ENCODE measurements at places on chromosomes 13 and 19.

DNA sequence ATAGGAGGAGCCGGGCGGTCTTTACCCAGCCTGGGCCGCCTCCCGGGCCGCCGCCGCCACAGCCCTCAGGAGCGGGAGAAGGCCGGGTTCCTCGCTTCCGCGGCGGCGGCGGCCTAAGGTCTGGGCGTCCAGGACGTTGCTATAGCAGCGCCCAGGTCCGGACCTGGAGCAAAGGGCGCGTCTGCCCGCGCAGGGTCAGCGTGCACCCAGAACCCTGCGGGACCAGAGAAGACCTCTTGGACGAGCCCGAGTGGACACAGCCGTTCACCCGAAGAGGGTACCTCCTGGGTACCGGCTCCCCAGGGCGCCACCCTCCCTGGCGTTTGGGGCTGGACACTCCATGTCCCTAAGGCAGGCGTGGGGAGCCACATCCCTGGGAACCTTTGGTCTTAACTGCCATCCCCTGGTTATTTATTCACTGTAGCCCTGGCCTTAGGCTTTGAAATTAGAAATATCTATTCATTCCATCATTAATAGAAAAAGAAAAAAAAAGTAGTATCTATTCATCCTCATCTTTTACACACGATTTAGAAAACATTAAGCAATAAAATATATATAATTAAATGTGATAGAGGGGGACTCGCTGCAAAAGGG is 2.4 kb downstream of the DZIP1 start:
- no peak for DNase-seq

DNA sequence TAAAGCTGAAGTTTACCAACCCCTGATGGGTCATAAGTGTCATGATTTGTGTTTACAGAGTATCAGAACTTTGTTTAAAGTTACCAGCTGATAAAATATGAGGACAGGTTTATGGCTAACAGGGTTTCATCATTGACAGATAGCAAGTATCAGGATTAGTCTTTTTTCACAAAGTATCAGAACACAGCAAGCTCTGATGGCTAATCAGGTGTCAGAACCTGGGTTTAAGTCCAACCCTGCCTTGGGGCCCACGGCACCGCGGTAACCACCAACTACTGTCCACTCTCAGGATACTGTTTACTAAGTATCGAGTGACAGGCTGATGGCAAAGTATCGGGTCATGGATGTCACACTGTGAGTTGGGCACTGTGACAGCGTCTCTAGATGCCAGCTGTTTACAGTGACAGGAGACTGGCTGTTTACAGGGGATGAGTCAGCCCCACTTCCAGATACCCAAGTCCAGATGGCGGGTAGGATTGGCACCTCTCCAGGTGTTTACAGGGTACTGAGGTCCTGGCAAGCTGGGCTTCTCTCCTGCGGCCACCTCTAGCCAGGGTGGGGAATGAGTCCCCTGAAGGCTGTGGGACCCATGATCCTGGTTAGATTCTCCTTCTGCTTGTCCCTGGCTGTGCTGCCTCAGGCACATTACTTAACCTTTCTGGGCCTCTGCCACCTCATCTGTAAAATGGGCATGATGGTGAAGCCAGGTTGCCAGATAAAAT is 21.8 kb downstream of the ARRDC2 start:
- DNase-seq = no peak

DNA sequence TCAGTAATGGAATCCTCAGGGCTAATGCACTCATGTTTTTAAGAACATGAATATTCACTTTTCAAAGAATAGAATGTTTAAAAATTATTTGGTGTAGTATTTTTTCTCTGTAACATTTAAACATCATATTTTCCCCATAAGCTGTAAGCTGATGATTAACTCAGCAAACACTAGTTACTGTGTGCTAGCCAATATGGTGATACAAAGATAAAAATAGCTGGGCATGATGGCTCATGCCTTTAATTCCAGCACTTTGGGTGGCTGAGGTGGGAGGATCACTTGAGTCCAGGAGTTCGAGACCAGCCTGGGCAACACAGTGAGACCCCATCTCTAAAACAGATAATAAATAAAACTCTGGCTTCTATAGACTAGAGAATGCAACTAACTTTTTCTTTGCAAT is 13.2 kb downstream of the RNF17 start:
- no peak for DNase-seq

DNA sequence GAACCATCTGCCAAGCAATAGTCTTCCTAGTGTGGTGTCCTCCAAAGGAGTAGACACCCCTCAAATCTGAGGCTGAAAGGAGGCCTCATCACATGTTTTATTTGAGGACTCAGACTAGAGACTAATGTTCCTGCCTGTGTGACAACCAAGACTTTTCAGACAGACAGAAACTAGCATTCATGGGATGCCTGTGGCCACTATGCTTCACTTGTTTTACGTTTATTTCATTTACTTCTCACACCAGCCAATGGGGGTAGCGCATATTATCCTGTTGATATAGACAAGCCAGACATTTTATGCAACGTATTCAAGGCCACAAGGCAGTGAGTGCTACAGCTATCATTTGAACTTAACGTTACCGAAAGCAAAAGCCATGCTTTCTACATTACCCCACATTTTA is 391.7 kb upstream of the HTR2A start:
- DNase-seq = peak; percentile 30

- no peak for DNase-seq
These were observed 391.0 kb downstream of the FGF9 start for GRCh38 chr13:22061806-22062391.

GRCh38 chr13:26759249-26759906 is 1.2 kb downstream of the GPR12 start:
- no peak for DNase-seq

DNA sequence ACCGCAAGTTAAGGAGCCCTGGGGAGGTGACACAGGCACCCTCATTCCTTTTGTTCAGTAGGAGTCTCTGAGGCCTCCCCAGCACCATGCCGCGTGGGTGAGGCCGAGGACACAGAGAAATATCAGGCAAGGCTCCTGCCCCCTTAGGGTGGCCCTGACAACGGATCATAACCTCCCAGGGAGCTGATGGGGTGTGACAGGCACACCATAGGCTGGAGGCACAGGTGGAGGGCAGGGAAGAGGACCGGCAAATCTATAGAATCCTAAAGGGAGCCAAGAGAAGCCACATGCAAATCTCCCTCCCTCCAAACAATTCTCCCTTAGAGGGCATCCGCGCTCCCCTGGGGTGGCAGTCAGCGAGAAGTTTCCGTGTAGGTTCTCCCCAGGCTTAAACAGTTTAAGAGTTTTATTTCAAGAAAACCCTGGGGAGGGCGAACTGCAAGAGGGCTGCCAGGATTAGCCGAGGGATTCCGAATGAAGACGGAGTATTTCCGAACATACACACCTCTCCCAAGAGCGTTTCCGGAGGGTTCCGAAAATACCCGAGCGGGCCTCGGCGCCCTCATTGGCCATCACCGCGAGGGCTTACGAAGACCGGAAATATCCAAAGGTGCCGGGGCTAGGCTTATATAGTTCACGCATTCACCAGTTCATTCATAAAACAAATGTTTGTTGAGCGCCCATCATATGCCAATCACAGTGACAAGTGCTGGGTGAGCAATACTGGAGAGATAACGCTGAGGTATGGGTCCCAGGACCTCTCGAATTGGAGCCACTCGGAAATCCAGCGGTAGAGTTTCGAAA is 610 bp upstream of the RPL28 start:
- DNase-seq = peak; percentile 85

DNA sequence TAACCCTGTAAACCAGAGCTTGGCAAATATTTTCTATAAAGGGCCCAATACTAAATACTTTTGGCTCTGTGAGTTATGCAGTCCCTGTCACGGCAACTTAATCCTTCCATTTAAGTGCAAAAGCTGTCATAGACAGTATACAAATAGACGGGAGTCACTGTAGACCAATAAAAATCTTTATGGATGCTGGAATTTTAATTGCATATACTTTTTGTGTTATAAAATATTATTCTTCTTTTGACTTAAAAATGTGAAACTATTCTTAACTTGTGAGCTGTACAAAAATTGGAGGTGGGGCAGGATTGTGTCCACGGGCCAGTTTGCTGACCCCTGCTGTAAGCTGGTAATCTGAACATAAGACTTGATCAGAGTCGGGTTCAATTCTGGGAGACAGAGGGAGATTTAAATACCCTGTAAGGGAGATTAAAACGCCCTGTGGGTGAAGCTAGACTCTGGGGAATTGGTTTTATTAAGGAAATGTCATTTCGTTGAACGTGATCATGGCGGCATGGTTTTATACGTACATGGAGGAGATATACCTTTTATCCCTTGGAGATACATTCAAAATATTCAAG is 21.7 kb downstream of the TNFSF14 start:
- DNase-seq = no peak

- no peak for DNase-seq
These were observed 11.3 kb upstream of the FFAR2 start for GRCh38 chr19:35436477-35437405.

DNA sequence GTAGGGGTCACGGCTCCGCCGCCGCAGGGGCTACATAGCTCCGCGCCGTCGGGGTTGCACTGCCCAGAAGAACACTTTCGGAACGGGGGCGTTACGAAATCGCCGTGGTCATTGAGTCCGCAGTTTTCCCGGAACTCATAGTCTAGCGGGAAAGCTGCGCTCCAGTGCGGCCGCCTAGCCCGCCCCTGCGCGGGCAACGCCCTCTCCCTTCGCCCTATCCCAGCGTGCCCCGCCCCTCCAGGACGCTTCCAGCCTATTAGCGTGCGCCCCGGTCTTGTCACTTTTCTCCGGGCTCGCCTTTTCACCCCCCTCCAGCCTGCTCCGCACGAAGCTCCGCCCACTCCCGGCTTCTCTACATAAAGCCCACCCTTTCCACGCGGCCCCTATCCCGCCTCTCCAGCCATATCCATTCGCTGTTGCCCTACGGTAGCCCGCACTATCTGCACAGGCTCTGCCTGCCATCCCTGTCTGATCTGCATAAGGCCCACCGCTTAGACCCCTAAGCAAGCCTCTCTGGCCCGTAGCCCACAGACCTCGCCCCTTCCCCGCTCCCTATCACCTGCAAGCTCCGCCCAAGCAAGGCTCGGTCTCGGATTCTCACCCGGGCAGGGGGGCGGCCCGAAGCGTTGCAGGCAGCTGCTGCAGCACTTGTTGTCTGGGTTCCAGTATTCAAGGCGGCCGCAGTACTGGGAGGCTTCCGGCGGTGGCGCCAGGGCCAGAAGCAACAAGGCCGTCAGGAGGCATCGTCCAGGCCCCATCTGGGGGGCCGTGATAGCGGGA is 1.6 kb downstream of the IGFLR1 start:
- DNase-seq = peak; percentile 79

GRCh38 chr19:6250909-6251308 is 28.9 kb downstream of the MLLT1 start:
- DNase-seq = no peak

DNA sequence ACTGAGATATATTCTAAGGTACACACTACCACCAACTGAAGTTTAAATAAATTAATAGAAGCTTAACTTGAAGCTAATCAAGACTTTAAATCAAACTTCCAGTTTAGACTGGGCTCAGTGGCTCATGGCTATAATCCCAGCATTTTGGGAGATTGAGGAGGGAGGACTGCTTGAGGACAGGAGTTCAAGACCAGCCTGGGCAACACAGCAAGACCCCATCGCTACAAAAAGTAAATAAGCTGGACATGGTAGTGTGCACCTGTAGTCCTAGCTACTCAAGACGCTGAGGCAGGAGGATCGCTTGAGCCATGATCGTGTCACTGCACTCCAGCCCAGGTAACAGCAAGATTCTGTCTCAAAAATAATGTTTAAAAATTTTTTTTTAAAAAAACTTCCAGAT is 8.6 kb downstream of the KPNA3 start:
- no peak for DNase-seq

GRCh38 chr13:97834250-97834649 is 119.2 kb upstream of the IPO5 start:
- no peak for DNase-seq

DNA sequence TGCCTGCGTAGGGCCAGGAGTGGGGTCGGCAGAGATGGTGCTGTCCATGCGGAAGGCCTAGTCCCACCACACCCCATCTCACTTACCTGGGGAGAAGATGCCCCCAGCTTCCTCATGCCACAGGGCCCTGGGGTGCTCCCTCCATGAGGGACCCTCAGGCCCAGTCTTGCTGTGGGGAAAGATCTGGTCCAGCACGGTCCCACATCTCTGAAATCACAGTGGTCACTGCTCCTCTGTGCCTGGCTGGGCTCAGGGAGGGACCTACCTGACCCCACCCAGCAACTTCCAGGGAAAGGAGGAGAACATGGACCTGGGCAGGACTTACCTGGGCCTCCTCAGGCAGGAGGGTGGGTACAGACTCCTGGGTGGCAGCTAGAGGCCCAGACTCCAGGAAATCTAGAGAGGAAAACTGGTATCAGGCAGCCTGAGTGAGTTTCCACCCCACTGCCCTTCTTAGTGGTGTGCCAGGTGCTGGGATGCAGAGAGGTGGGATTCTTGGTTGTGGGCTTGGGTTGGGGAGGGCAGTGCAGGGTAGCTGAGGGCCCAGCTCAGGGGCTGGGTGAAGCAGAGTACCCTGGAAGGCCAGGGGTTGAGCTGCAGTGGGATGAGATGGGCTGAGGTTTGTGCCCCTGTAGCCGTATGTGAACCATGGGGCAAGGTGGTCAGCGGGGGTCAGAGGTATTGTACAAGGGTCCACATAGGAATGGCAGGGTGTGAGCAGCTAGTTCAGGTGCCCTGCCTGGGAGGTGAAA is 3.8 kb downstream of the MZF1 start:
- DNase-seq = no peak

DNA sequence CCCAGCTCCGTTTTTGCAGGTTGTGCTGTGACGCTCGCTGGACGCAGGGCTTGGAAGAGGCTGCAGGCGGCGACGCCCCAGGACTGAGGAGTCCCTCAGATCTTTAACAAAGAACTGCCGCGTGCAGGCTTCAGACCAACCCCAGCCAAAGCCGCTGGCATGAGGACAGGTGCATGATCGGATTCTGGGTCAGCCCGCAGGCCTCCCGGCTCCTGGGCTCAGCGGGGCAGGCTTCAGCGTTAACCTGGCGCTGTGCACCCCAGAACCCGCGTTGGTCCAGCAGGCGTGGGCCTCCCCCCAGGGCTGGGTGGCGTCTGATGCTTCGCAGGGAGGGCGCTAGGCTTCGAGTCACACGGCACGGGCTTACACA is 920 bp upstream of the TIMM13 start:
- DNase-seq = no peak

DNA sequence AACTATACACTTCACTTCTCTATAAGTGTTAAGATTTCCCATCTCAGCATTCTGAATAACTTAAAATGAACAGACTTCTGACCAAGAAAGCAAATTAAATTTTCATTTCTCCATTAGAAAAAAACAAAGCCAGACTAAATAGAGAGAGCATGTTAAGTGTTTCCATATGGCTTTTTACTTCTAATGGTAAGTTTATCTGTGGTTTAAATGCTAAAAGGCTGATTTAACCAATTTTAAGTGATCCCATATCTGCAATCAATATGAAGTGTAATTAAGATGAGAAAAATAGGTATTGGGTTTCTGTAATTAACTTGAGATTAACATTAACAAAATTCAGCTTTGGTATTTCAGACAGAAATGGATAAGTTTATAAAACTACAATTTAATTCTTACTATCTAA is 107.8 kb downstream of the ELF1 start:
- no peak for DNase-seq

DNA sequence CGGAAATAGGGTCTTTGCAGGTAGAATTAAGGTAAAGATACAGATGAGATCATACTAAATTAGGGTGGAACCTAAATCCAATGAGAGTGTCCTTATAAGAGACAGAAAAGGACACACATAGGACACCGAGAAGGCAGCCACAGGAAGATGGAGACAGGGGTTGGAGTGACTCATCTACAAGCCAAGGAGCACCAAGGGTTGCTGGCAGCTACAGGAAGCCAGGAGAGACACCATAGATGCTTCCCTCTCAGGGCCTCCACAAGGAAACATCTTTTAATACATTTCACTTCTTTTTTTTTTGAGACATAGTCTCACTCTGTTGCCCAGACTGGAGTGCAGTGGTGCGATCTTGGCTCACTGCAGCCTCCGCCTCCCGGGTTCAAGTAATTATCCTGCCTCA is 10.1 kb downstream of the TMEM143 start:
- DNase-seq = no peak
